ENCODE measurements at places on chromosomes 1 and 21.

GRCh38 chr1:47406966-47407365 is 9.1 kb upstream of the FOXE3 start:
- DNase-seq: no peak

DNA sequence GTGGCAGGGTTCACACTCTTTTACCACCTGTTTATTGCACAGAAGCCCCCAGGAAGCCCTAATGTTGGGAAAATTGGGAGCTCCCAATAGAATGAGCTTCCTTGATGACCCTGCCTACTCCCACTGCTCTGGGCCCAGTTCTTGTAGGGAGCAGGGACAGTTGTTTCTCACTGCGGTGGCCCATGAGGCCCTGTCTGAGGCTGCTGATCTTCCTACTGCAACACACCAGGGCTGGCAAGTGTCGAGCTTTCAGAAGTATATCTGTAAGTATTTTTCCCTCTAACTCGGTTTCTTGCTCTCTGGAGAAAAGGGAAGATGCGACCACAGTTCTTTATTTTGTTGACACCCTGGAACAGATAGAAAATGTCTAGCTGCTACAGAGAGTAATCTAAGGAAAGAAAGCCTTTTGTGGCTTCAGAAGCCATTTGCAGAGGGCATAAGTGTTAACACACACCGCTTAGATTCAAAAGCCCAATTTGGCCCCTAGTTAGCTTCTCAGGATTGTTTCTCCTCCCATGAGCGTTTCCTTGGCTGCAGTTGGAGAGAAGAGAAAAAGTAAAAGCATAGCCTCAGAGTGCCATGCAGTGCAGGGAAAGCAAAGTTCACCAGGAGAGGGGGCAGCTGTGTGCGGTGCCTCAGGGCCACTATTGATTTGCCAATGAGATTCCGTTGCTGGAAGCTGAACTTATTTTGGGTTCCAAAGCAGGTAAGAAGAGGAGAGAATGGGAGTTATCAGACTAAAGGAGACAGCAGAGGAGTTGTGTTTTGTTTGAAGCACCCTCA is 102.6 kb downstream of the SELENOF start:
- no peak for DNase-seq

- DNase-seq: no peak
Observed at GRCh38 chr1:11675325-11675724, 5.6 kb downstream of the MAD2L2 start.

DNA sequence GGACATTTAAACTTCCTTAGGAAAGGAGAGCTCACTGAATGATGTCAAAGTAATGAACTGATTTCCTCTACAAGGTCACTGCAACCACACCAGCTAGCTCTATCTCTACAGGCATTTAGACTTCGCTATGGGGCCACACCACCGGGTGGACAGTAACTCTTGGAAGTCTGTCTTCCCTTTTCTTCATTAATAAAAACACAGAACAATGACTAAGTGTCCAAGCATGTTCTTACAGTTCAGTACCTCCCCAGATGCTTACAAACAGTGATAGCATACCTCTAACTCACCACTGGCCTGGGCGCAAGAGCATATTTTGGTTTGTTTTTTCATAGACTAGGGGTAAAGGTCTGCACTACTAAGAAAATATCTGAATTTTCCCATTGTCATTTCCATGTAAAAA is 54.6 kb downstream of the SIM2 start:
- peak; percentile 34 for DNase-seq

- no peak for DNase-seq
Observed at GRCh38 chr1:107326824-107327445, 186.1 kb downstream of the NTNG1 start.

- DNase-seq: no peak
Observed at GRCh38 chr1:151606384-151606783, 5.5 kb upstream of the SNX27 start.

DNA sequence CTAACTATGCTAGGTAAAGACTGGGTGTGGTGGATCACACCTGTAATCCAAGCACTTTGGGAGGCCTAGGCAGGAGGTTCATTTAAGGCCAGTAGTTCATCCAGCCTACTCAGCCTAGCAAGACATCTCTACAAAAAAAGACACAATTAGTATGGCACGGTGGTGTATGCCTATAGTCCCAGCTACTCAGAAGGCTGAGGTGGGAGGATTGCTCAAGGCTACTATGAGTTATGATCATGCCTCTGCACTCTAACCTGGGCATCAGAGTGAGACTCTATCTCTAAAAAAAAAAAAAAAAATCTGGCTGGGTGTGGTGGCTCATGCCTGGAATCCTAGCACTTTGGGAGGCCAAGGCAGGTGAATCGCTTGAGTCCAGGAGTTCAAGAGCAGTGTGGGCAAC is 21.6 kb downstream of the NUP210L start:
- DNase-seq: no peak

GRCh38 chr21:45991606-45992300 is 10.2 kb downstream of the COL6A1 start:
- DNase-seq: no peak

GRCh38 chr1:15350551-15351200 is 59.0 kb upstream of the EFHD2 start:
- no peak for DNase-seq

DNA sequence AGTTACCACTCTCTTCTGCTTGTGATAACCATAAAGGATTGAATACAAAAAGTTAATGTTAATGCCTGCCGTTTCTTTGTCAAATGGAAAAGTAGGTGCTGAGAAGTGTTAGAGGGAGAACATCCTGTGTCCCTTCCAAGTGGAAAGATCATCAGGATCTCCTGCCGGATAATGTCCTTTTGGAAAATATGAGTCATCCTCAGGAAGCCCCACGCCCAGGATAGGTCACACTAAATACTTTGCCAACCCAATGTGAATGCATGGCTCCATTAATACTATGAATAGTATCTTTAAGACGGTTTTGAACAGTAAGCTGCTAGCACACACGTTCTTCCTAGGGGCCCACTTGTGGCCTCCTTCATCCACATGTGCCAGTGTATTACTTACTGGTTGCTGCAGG is 279.5 kb downstream of the ZNF326 start:
- DNase-seq: no peak

GRCh38 chr1:43933386-43934100 is at the start of gene ARTN:
TSS of gene ARTN (plus strand) at chr1:43933801. CDS start at chr1:43935657, 1,856 bp downstream.
- no peak for DNase-seq

DNA sequence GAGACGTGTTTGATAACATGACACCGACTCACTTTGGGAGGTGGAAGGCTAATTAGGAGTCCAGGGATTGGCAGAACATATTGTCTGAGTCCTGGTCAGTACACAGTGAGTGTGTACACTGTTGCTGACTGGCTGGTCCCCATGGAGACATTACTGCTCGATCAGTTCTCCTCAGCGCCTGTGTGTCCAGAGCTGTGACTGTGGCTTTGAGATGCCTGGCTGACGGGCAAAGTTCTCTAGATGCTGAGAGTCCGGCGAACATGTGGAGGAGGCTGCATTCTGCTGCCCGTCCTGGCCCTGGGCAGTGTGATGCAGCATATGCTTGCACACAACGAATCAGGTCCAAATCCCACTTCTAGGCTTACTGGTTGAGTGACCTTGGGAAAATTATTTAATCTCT is 280.1 kb upstream of the ST6GALNAC5 start:
- DNase-seq: no peak

DNA sequence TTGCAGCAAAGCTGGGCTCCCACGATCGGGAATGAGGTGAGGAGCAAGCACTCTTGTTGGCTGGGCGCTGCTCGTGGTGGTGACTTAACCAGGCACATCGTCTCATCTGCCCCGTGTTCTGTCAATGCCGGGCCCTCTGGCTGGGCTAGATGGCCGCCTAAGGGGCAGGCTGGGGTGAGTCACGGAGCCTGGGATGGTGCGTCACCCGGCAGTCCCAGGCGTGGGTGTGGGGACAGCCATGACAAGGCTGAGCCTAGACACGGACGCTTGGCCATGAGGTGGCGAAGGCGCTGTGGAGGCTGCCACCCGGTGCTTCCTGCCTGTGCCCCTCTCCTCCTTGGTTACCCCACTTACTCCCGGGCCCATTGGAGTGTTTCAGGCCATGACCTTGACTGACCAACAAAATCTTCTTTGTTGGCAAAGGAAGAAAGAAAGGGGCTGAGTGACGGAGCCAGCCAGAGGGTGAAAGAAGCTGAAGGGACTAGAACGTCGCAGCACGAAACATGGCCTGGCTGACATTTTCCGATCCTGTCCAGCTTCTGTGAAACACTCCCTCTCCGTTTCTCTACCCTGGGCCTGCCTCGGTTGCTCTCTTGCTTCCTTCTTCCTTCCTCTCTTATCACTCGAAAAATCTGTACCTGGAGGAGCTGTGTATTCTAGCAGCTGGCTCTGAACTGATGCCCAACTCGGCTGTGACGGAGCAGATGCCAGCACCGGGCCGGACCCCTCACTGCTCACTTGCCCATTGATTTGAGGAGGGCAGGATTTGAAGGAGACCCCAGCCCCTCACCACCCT is 596 bp downstream of the CD247 start:
- no peak for DNase-seq

DNA sequence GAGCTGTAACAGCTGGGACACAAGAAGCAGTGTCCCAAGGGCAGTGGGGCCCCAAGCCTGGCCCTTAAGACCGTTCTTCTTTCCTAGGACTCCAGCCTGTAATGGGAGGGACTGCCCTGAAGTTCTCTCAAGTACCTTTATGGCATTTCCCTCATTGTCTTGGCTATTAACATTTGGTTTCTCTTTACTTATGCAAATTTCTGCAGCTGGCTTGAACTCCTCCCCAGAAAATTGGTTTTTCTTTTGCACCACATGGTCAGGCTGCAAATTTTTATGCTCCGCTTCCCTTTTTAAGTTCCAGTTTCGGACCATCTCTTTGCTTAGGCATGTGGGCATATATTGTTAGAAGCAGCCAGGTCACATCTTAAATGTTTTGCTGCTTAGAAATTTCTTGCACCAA is 3.1 kb upstream of the MROH9 start:
- no peak for DNase-seq

DNA sequence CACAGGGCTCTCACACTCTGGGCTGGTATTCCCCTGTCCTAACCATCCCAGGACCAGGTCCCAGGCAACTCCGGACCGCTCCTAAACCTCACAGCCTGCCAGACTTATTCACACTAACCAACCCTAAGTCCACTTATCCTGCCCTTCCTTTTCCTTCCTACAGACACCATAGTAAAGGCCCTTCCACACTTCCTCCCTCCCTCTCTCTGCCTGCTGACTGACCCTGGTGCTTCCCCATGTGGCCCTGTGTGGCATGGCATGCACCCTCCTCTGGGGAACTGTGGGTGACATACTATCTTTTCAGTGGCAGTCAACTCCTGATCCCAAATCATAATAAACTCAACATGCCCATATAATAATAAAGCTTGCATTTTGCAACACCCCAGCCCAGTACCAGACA is 155.1 kb upstream of the DNAH14 start:
- no peak for DNase-seq

GRCh38 chr1:209094384-209094783 is 489.1 kb upstream of the CAMK1G start:
- no peak for DNase-seq

All from AG04450 (cell line).